Activated T-helper 2 cell treated with anti-CD3 and anti-CD28 coated beads, Interferon-gamma antibody, Interleukin-2, Interleukin-4, amounts not matched to agents 10 μg/mL and 5 μg/mL and 100 μg/mL, durations not matched to agents 14 hours and 24 hours and 36 hours (primary cell): ENCODE measurements at places on chromosomes 2 and 18. TPM values are rescaled to one million over a fixed set of nuclear protein-coding genes. Genes with fewer than 3 reads are reported as not detected.
A peak's percentile ranks its signal among the peaks of the same experiment; 100 is the strongest.

DNA sequence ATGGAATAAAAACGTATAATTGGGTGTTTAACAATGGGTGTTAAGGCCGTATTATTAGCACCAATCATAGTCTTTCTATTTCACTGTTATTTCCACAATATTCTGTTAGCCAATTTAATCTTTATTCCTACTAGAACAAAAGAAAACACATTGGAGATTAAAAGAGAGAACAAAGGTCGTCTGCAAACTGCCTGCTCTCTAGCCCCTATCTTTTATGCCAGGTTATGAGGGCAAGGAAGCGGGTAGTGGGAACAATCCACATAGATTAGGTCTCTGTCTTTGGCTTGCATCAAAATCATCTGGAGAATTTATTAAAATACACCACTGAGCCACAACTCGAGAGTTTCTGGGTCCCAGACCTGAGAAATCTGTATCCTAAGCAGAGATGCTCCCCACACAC is 69.4 kb upstream of the DSC1 start:
- H3K4me1 ChIP-seq = no peaks in the 10 kb centered on the region
- no peak for DNase-seq
- no peak overlapping the region for H3K4me3 ChIP-seq
- H3K36me3 ChIP-seq = no peaks in the 10 kb centered on the region

DNA sequence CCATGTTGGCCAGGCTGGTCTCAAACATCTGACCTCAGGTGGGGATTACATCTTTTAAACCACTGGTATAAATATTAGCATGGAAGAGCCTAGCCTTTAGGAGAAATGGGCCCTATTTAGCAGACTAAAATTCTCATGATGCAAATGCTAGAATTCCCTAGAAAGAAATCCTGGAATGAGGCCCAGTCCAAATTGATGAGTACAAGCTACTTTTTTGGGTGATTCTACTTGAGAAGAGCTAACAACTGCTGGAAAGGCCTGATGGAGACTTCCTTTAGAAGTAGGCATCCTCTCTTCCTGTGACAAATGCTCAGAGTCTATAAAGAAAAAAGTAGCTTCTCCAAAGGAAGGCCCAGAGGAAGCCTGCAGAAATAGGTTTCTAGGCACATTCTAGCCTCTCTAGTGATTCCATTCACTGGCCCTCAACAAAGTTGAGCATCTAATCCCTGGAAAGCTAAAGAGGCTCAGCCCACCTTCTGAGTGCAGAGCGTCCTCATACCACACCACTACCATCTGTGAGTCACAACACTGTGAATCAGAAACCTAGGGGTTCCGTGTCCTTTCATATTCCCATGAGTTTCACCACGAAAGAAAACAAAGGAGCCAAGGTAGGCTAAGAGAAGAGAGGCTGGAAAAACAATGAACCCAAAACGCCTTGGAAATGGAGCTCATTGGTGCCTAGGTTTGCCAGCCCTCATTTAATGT is 183.1 kb downstream of the C1D start:
- no peaks in the 10 kb centered on the region for H3K36me3 ChIP-seq
- H3K4me1 ChIP-seq = no peaks in the 10 kb centered on the region
- no peak for DNase-seq
- no peak overlapping the region for H3K4me3 ChIP-seq
- H3K27me3 ChIP-seq = no peaks in the 10 kb centered on the region

GRCh38 chr2:99552529-99552928 is 62.7 kb upstream of the REV1 start:
- no peaks in the 10 kb centered on the region for H3K27me3 ChIP-seq
- no peak for DNase-seq
- no peak overlapping the region for H3K27ac ChIP-seq
- no peaks in the 10 kb centered on the region for H3K36me3 ChIP-seq
- no peak overlapping the region for H3K4me3 ChIP-seq

- no peak for DNase-seq
- H3K27me3 ChIP-seq = no peaks in the 10 kb centered on the region
- peak overlapping the region; percentile 42 for H3K27ac ChIP-seq
- no peak overlapping the region for H3K4me3 ChIP-seq
- peaks cover 69% of the 10 kb centered on the region for H3K36me3 ChIP-seq
These were observed 6.2 kb upstream of the MYL12B start for GRCh38 chr18:3255611-3256165.

DNA sequence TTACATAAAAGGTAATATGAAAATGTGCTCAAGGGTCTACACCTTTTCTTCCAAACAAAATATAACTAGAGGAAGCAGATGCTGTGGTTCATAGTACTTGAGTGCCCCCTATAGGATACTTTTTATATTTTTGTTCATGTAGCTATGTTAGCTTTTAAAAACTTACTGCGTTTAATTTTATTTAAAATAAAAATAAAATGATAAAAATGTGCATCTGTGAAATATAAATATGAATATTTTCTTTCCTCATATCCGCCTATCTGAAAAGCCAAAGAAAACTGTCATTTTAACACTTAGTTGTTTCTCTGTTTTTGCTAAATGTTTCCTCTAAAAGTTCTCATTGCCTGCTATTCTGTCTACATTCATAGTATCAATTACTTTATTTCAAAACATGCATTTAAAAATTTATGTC is 9.6 kb upstream of the LRP1B start:
- H3K4me3 ChIP-seq = no peak overlapping the region
- no peaks in the 10 kb centered on the region for H3K4me1 ChIP-seq
- H3K27ac ChIP-seq = no peak overlapping the region
- no peak for DNase-seq
- H3K36me3 ChIP-seq = no peaks in the 10 kb centered on the region

DNA sequence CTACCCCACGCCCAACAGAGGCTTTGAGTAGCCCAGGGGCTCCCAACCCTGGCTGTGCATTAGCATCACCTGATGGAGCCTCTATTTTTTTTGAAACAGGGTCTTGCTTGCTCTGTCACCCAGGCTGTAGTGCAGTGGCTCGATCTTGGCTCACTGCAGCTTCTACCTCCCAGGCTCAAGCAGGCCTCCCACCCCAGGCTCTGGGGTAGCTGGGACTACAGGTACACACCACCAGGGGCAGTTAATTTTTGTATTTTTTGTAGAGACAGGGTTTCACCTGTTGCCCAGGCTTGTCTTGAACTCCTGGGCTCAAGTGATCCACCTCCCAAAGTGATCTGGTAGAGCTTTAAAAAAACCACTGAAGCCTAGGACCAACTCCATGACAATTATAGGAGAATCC is 394.8 kb upstream of the ATP5MC3 start:
- no peak overlapping the region for H3K27ac ChIP-seq
- H3K4me1 ChIP-seq = peaks cover 2% of the 10 kb centered on the region
- no peak overlapping the region for H3K4me3 ChIP-seq

- peaks cover 19% of the 10 kb centered on the region for H3K27me3 ChIP-seq
- no peak for DNase-seq
- H3K4me1 ChIP-seq = no peaks in the 10 kb centered on the region
These were observed 58.1 kb downstream of the IL1R2 start for GRCh38 chr2:102049756-102050443.

- no peaks in the 10 kb centered on the region for H3K27me3 ChIP-seq
- H3K4me1 ChIP-seq = no peaks in the 10 kb centered on the region
- no peaks in the 10 kb centered on the region for H3K36me3 ChIP-seq
These were observed 672.1 kb upstream of the FANCL start for GRCh38 chr2:58913082-58913726.

Gene UGT1A3
- total RNA-seq = not detected in 2 replicates

Gene ALKAL2
- 16.3 and 17.6 TPM in 2 replicates for total RNA-seq

Gene KIF1A
- 0.97 and 2.2 TPM in 2 replicates for total RNA-seq
